Stimulated activated CD8-positive, alpha-beta memory T cell treated with anti-CD3 and anti-CD28 coated beads, Interleukin-2, amount 100 ng/mL, for 1 hour (primary cell): ENCODE measurements at places on chromosomes 2 and 18.
A peak's percentile ranks its signal among the peaks of the same experiment; 100 is the strongest.

DNA sequence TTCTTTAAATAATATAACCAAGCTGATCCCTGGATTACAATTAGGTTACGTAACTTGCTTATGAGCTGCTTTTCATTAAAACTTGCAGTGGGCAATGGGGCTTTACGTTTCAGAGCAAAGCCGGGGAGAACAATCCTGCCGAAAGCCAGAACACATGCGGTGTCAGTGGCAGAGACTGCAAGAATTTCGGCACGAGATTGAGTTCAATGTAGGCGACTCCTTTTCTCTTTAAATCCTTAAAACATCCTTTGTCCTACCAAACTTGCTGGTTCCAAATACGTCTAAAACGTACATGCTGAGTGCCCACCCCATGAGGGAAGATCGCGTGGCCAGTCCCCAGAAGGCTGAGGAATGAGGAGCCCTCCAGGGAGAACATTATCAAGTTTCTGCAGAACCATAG is 36.8 kb upstream of the NCOA1 start:
- no peak for DNase-seq

DNA sequence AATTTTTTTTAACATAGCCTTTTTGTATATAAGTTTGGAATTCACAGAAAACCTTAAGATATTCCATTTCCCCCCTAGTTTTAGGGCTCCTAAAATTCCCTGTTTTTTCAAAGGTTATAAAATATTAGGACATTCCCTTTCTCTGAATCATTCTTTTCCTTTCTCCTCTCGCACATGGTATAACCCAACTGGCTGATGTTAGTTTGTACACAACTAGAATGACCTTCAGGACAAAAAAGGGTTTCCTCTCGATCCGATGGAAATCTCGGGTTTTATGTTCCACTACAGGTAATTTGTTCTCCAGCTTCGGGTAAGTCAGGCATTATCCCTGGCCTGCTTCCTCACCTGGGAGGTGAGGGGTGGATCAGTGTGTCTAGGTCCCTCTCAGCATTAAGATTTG is 215.1 kb downstream of the LDLRAD4 start:
- DNase-seq: no peak

GRCh38 chr2:138335036-138335435 is 166.5 kb upstream of the SPOPL start:
- no peak for DNase-seq

- no peak for DNase-seq
These were observed 65.9 kb upstream of the ITM2C start for GRCh38 chr2:230798769-230799399.

GRCh38 chr2:43332653-43333052 is 106.2 kb upstream of the ZFP36L2 start:
- DNase-seq: no peak

- peak; percentile 68 for DNase-seq
These were observed at the start of gene SUCLG1 for GRCh38 chr2:84459018-84459943. Gene SUCLG1, minus strand, starts transcription at chr2:84459280. Its CDS starts 11 bp downstream, at chr2:84459269.

DNA sequence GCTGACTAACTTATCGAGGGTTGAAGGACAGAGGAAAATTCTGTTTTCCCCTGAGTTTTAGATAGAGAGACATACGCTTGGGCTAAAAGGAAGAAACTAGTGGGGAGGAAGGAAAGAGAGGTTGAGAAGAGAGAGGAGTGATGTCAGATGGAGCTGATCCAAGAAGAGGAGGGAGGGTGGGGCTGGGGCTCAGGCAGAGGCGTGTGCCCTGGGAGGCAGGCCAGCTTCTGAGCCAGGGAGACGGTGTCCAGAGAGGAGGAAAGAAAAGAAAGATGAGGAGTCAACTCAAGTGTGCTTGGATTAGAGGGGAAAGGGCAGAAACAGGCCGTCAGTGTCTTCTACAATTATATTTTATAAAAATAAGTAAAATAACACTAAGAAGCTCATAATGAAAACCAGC is 56.2 kb downstream of the EMILIN2 start:
- no peak for DNase-seq

DNA sequence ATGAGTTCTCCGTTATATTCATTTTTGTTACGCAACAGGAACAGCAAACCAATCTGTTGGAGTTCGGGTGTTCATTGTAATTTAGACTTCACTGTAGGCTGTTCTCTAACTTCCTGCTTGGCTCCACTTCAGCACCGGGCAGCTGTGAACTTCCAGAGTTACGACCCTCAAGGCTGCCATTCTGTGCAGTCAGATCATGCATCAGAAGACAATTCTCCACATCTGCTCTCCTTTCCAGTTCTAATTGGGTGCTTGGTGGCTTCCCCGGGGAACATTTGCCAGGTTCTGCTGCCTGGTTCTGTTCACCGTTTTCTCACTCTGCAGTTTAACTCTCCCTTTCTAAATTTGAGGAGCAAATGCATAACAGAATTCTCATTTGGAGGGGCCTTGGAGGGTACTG is 237.7 kb downstream of the NYAP2 start:
- DNase-seq: no peak

DNA sequence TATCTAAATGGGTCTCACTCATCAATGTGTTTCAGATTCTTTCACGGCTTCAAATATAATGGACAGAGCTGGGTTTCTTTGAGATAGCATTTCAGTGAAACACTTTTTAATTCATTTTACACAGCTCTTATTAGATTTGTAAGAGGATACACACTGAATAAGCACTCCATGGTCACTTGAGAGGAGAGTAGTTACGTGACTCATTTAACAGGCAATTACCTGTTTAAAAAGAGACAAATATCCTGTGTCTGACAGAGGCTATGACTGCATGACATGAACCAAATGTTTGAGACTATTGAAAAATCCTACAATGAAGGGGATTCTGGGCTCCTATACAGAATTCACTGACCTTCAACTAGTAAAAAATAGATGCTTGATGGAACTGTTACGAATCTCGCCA is 786.9 kb downstream of the EPHA4 start:
- DNase-seq: no peak

DNA sequence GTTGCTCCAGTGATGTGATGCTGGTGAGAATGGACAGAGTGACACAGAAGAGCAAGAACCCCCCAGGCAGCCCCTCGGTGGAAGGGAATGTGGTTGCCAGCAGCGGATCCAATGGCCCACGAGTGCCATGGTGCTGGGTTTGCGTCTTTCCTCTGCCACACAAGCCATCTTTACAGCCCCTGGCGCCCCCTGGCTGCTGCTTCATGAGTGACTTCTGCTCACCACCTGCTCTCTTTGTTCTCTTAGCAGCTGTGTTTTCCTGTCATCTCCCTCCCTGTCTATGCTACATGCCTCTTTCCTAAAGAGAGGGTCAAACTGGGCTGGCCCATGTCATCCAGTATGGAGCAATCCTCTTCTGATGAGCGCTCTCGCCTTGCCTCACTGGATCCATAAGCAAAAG is 300.0 kb upstream of the SMIM21 start:
- no peak for DNase-seq

GRCh38 chr2:159138642-159139182 is 147.8 kb downstream of the WDSUB1 start:
- no peak for DNase-seq

DNA sequence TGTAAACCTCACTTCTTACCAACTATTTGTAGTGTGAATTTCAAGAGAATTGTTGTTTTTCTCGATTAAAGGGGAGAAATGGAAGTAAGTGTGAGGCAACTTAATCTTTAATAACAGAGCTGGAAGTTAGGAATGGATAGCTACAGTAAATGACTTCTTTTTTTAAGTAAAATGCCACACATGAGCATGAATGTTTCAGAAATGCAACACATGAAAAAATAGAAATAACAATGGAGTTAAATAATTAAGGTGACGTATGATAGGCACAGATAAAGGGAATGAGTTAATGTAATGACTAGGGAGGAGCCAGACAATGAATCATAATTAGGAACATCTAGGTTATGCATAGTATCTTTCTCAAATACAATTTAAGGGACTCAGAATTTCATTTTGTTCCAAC is 3.4 kb downstream of the REL start:
- DNase-seq: no peak

GRCh38 chr18:79459946-79460480 is 64.3 kb downstream of the NFATC1 start:
- DNase-seq: no peak

- no peak for DNase-seq
These were observed 216.8 kb downstream of the EIPR1 start for GRCh38 chr2:3160751-3161330.

DNA sequence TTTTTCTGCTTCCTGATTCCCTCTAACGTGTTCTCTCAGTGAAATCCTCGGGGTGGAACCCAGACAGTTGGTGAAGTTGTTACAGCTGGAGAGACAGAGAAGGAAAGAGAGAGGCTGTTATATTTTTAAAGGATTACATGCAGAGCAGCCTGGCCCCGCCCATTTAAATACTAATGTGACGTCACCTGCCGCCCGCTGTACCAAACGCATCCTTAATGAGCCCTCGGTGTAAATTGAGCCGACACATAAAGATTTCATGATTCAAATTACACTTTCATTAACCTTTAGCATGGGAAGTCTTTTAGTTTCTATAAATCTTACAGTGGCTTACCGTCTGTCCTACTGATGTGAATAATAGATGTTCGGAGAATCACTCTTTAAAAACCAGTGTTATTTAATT is 164.0 kb upstream of the SIX3 start:
- no peak for DNase-seq

DNA sequence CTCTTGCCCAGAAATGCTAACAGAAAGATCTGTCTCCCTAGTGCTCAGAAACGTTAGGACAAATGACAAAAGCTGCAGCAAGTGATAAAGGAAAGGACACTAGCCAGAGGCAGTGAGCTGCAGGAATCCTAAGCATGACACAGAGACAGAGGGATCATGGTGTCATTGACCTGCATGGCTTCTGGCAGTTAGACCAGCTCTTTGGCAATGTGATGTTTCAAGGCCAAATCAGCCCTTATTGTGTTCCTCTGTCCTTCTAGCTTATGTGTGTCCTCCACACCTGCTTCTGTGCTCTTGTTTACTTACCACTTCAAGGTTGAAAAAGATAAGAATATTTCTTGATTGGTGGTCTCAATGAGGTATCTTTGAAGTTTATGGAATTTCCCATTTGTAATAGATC is 120.8 kb downstream of the RHBDD1 start:
- DNase-seq: no peak

DNA sequence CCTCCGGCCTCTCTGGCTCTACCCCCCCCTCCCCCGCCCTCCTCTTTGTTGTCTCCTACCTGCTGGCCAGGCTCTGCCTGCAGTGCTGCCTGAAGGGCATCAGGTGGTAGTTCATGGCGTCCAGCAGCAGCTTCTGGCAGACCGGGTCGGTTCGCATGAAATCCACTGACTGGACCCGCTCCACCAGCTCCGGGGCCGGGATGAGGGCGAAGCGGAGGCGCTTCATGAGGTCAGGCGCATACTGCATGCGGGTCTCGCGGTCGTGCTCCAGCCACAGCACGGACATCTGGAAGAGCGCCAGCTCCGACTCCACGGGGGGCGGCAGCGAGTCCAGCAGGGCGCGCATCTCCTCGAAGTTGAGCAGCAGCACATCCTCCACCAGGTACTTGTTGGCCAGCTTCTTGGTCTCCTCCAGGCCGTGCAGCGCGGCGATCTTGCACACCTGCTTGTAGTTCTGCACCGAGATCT is 3.2 kb downstream of the KLHL14 start:
- no peak for DNase-seq

- no peak for DNase-seq
These were observed 746.6 kb downstream of the CBLN2 start for GRCh38 chr18:71797554-71797953.

GRCh38 chr2:131369954-131370353 is 6.0 kb upstream of the RAB6D start:
- DNase-seq: no peak

GRCh38 chr2:151905963-151906632 is 77.9 kb upstream of the ARL5A start:
- DNase-seq: no peak

DNA sequence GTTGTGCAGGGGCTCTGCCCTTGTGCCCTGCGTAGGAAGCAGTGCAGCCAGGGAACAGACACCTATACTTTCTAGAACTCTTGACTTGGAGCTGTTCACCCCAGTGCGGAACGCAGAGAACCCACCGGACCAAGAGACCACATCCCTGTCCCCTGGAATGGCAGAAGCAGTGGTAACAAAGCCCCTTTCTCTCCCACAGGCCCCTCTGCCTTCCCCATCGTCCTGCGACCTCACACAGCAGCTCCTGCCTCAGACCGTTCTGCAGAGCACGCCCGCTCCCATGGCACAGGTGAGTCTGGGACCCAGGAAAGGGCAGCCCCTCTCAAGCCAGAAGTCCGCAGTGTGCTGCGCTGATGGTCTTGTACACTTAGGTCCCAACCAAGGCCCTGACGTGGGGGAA is 24.6 kb upstream of the RPL31 start:
- no peak for DNase-seq

DNA sequence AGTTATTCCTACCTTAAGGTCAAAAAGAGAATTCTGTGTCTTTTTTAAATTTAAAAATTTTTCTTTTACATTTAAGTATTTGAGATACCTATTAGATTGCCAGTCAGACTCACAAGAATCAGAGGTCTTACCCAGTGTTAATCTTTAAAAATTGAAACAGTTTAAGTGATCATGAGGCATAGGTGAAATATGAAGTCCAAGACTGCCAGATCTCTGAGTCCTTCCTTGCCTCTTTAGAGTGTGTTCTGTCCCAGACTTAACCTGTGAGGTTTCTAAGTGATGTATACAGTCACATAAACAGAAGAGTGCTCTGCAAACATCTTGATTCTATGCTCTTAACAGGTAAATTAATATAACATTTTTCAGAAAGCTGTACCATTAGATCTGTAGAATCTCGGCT is 40.6 kb downstream of the ACTR3 start:
- no peak for DNase-seq

GRCh38 chr2:227488045-227488444 is 16.1 kb downstream of the AGFG1 start:
- DNase-seq: no peak

DNA sequence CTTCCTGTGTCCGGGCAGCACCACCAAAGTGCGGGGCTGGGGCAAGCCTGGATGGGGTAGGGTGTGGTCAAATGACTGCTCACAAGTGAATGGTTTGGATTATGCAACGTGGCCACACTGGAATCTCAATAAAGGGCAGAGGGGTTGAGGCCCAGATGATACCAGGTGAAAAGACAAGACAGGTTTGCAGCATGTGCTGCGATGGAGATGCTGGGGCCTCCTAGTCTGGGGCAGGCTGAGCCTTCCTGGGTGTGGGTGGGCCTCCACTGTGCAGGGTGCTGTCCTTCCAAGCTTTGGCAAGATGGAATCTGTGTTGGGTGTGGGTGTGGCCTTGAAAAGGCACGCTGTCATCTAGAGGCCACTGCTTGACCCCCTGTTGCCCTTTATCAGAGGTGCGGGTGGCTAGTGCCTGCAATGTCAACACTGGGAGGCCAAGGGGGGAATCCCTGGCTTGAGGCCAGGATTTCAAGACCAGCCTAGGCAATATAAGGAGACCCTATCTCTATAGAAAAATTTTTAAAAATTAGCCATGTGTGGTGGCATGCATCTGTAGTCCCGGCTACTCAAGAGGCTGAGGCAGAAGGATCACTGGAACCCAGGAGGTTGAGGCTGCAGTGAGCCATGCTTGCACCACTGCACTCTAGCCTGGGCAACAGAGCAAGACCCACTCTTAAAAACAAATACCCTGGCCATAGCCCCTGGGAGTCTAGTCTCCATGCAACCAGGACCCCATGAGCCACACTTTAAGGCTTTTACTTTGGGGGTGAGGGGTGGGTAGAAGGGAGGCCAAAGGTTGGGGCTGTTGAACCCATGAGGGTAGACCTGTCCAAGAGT is 13.8 kb downstream of the RRM2 start:
- no peak for DNase-seq

- DNase-seq: no peak
These were observed 398.5 kb downstream of the CDH2 start for GRCh38 chr18:27778441-27778840.
